ENCODE measurements at places on chromosomes 2 and 18.

DNA sequence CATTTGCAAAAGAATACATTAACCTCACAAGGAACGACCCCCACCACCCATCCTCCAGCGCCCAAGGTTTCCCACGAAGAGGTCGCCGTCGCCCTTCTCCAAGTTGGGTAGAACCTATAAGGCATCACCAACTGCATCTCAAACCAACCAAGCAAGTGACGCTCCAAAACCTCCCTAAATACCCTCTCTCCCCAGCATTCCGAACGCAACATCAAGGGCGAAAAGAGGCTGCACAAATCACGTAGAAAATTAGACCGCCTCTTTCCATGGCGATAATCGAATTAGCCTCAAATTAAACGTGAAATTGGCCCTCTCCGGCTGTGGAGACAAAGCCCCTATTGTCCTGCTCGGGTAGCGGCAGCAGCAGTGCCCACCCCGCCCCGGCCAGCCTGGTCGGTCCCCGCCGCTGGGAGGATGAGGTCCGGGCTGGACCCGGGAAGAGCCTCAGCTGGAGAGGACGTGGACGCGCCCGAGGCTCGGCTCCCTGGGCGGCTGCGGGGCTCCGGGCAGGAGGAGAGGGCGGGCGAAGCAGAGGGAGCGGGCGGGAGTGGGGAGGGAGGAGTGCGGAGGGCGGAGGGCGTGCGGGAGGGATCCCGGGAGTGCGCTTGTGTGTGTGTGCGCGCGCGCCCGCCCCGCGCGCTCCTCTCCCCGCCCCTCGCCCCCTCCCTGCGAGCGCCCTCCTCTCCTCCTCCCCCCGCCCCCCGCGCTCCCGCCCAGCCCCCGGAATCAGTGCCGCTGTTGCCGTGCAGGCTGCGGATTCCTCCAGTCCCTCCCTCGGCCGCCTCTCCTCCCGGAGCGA, at the start of gene SPTBN1:
TSS of gene SPTBN1 (plus strand) at position 765 of the 799 bp plus-strand sequence. CDS start 70,092 bp downstream, outside the sequence.
- DNase-seq = peak; percentile 15

DNA sequence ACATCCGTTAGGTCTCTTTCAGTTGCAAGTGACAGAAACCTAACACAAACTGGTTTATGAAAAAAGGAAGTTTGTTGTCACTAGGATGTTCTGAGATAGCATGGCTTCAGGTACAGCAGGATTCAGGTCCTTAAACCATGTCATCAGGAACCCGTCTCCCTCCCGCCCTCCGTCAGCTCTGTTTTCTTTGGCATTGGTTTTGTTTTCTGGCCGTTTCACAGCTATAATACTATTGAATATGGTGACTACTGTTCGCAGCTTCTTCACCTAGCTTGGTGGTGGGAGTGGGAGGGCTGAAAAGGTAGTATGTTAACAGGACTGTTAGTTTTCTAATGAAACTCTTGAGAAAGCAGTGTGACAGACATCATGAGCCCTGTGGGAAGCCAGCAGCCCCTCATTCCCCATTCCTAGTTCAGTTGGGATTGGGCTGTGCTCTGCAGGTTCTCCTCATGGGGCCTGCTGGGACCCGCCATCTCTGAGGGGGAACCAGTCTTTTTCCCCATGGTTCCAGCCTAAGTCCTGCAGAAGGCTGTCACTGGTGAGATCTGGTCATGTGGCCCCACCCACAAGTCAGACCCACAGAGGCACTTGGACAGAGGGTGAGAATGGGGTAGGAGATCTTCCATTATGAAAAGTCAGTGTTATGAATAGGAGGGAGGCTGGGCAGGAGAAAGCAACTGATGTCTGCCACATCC, 12.1 kb downstream of the PTMA start:
- DNase-seq = no peak

GRCh38 chr2:235270956-235271355, 222.9 kb upstream of the AGAP1 start:
- no peak for DNase-seq

DNA sequence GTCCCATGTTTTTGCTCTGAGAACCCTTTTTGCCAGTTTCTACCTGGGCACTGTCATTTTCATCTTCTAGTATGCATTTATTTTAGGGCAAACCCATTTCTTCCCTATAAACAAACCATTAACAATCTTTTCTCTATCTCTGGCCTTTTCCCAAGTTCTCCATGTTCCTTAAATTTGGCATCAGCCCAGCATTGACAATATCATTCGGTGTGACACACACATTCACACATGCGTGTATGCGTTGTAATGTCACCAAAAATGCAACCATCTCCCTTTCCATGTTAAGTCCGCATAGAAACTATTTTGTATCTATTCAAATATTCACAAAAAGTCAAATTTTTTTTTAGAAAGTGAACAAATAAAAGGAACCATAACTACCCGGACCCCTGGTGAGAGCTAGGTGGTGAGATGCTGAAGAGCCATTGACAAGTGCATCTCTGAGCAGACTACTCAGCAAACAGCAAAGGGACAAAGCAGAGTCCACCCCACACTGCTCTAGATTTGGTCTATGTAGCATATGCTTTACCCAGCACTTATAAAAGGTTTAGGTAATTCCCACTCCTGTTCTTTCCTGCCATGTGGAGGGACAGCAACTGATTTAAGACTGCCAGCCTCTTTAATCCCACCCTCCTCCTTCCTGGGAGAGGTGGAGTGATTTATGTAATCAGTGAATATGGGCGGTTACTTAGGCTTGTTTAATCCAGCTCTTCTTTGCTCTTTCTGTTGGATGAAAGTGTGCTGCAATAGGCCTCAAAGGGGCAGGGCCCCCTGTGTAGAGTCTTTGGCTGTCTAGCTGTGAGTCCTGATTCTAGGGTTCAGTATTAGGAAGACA, 124.1 kb downstream of the METTL8 start:
- DNase-seq = no peak

DNA sequence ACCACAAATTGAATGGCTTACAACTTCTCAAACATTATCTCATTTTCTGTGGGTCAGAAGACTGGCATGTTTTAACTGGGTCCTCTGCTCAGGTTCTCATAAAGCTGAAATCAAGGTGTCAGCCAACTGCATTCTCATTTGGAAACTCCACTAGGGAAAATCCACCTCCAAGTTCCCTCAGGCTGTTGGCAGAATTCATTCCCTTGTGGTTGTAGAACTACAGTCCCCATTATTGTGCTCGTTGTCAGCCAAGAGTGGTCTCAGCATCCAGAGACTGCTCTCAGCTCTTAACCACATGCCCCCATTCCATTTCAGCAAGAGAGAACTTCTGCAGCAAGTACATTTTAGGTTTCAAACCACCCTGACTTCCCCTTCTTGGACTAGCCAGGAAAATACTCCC, 12.2 kb downstream of the NOL4 start:
- no peak for DNase-seq

DNA sequence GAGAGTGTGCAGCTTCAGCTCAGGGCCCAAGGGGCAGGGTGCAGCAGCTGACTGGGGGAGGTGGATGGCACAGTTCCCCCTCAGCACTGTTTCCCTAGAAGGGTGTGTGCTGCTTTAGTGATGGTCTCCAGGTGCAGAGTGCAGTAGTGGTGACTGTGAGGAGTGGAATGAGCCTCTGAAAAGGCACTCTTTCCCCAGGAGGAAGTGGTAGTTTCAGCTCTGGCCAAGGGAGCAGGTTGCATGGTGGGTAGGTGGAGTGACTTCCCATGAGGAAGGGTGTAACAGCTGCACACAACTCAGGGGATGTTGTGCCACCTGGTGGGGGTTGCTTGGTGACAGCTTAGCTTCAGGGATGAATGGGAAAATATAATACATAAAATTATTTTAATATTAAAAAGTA, 251.5 kb upstream of the NXPH2 start:
- DNase-seq = no peak

DNA sequence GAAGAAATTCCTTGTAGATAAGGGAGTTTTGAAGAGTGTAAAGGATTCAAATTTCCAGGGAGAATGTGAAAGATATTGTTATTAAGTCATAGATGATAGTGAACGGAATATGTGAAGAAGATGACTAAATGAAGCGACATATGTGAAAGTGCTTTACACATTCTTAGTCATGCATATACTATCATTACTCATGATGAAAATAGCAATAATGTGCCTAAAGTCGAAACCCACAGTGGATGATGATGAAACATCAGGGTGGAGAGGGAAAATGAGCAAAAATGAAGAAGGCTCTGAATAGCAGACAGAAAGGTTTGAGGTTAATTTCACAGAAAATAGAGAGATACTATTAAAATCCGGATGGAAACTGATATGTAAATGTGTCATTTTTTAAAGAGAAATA, 1237.1 kb downstream of the LRP1B start:
- DNase-seq = no peak

GRCh38 chr2:240905176-240905781, 857 bp upstream of the CROCC2 start:
- DNase-seq = no peak

DNA sequence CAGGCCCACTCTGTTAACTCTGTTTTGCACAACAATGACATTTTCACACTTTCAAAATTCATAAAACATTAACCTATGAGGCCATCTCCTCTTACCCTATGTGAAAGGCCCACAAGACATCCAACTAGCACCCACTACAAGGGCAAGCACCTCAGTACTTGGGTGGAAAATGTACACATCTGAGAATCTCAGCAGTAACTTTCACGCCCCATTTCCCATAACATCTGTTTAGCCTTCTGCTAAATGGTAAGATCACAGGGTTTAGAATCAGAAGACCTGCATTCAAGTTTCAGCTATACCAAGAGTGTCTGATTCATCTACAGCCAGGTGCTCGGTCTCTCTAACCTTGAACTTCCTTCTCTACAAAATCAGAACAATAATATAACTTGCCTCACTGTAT, 89.2 kb downstream of the SP100 start:
- no peak for DNase-seq

- no peak for DNase-seq
Observed at GRCh38 chr2:191115804-191116203, 35.0 kb downstream of the STAT4 start.
